ENCODE measurements at places on chromosomes 1 and 21.
A peak's percentile ranks its signal among the peaks of the same experiment; 100 is the strongest.

GRCh38 chr1:224266915-224267856 is 62.8 kb downstream of the NVL start:
- DNase-seq: no peak

DNA sequence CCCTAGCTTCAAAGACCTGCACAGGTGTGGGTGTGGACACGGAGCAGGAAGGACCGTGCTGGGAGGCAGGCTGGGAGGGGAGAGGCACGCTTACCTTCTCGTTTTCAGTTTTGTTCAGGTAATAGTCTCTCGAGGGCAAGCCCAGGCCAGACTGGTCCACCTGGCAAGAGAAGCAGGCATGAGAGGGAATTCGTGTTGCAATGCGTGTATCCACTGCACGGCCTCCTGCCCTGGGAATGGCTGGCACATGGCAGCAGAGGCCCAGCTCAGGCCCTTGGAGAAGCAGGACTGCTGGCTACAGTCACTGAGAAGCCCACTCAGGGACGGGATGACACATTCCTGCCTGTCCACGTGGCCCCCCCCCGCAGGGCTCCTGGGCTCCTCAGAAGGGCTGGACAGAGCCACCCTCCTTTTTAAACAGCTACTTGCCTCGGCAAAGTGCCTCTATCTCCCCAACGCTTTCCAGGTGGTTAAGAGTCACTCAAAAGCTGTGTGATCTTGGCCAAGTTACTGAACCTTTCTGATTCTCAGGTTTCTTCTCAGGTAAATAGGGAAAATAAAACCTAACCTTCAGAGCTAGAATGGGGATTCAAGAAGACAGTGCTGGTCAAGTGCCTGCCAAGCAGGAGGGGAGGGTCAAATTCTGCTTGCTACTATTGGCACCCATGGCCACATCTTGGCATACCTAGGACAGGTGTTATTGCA is 32.7 kb downstream of the ECE1 start:
- DNase-seq: no peak

DNA sequence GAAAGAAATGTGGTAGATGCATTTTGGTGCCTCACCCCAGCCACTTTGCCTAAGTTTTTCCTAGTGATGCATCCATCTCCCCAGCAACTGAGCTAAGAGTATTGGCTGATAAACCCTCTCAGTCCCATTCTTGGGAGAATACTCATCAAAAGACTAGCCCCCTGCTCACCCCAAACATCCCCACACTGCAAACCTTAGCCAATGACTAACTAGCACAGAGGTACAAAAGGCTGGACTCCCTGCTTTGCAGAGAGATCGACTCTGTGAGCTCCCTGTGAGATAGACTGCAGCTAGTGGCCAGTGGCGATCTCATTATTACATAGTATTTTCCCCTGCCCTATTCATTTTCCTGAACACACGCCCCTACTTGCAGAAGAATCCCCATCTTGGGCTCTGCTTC is 155.3 kb downstream of the HHIPL2 start:
- DNase-seq: no peak

- no peak for DNase-seq
Measured at GRCh38 chr1:15650433-15650832, 33.2 kb downstream of the DDI2 start.

DNA sequence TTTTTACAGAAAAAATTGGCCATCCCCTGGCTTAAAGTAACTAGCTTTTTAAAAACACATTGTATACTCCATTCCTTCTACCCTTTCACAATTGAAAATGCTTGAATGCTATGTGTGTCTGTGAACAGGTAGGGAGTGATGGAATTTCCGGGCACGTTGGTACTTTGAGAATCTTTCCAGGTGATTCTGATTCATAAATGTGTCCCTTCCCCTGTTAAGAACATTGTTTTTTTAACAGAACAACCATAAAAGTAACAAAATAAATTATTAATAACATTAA is 57.4 kb upstream of the QSOX1 start:
- DNase-seq: no peak

DNA sequence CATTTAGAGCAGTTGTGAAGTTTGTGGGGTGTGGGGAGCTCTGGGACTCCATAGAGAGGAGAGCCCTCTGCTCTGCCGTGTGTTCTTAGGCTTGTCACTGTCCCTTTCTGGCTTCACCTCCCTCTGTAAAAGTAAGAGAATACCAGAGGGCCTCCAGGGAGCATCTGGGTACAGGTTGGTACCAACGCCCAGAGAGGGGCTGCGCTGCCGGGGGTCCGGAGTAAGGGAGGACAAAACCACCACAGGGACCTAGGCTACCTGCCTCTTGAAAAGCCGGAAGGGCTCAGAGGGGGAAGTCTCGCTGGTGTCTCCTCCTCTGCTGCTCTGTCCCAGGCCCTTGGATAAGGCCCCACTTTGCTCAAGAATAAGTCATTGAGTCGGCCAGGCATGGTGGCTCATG is 3.1 kb upstream of the TINAGL1 start:
- DNase-seq: no peak

DNA sequence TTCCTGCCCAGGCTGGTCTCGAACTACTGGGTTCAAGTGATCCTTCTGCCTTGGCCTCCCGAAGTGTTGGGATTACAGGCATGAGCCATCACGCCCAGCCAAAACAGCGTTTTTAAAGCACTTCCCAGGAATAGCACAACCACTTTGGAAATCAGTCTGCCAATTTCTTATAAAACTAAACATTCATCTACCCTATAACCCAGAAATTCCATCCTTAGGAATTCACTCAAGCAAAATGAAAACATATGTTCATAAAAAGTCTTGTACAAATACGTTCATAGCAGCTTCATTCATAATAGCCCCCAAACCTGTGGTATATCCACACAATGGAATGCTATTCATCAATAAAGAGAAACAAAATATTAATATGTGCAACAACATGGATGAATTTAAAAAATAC is 36.1 kb downstream of the PHC2 start:
- DNase-seq: no peak

DNA sequence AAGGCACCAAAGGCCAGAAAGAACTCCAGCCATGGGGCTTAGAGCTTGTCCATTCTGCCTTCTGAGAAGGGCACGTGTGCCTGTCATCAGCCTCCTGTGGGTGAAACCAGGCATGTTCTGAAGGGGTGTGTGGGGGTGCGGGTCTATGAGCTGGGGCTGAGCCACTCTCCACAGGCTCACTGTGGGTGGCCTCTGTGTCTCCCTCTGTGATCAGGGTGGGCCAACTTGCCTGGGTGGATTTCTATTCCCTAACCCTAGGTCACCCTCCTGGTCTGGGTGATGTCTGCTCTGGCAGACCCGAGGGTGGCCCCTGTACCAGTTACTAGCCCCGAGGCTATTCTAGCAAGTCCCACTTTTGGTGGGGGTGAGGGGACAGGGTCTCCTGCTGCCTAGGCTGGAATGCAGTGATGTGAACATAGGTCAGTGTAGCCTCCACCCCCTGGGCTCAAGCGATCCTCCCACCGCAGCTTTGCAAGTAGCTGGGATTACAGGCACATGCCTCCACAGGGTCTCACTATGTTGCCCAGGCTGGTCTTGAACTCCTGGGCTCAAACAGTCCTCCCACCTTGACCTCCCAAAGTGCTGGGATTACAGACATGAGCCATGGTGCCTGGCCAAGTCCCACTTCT is 94.4 kb downstream of the TRIM11 start:
- no peak for DNase-seq

DNA sequence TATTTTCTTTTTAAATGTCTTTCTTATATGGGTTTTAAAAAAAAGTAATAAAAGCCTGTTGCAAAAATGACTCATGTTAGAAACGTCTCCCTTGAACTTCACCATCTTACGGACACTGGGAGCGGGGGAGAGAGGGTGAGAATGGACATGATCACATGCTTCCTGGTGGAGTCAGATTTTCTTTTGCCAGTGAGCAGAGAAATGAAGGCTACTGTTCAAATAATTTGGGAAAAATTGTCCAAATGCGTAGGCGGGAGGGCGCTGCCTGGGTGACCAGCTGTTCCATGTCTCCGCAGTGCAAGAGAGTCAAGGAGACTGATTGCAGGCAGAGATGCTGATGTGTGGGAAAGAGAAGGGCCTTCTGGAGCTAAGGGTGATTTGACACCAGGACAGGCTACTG is 23.1 kb downstream of the EIF2D start:
- DNase-seq: no peak

- DNase-seq: no peak
Measured at GRCh38 chr21:41759214-41759840, 7.5 kb downstream of the RIPK4 start.

GRCh38 chr1:68542586-68542985 is 45.7 kb upstream of the DEPDC1 start:
- DNase-seq: no peak

DNA sequence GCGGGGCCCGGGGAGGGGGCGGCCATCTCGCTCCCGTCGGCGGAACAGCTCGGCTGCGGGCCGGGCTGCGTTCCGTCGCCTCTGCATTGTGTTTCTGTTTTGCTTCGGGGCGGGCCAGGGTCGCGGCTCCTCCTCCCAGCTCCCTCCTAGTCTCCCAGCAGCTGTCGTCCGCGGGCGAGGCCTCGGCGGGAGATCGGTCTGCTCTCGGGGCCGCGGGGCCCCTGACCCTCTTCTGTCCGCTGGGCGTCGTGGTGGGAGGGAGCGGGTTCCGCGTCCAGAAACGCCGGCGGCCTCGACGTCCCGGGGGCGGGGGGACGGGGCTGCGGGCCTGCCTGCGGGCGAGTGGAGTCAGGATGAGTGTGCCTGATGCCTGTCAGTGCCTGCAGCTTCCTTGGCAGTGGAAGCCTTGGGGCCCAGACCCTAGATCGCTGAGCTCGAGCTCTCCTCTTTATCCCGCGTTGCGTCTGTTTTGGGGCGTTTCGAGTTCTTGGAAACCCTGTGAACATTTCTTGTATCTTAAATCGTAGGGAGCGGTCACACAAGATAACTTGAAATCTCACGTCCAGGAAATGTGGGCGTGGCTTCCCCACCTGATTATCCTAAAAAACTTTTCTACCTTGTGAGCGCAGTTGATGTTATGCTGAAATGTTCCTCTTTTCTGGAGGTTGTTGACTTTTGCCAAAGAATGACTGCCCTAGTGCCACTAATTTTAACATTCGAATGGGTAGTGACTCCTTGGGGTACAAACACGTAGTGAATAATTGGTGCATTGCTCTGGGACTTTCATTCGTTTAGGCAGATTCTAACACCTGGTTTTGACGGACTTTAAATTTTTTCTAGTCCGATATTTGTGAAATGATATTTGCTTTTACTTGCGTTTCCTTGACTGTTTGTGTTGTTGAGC is 676 bp downstream of the MORC3 start:
- peak; percentile 55 for DNase-seq

- no peak for DNase-seq
Measured at GRCh38 chr1:24513706-24514105, 11.1 kb downstream of the RCAN3 start.

GRCh38 chr1:28371010-28371377 is 1.5 kb downstream of the PHACTR4 start:
- no peak for DNase-seq

- no peak for DNase-seq
Measured at GRCh38 chr1:200376528-200376927, 33.3 kb downstream of the ZNF281 start.

- DNase-seq: no peak
Measured at GRCh38 chr1:42786097-42786496, 1.3 kb downstream of the TMEM269 start.

All from NCI-H2081 (cell line).